ENCODE measurements at places on chromosomes 16 and 17.
A peak's percentile ranks its signal among the peaks of the same experiment; 100 is the strongest.

DNA sequence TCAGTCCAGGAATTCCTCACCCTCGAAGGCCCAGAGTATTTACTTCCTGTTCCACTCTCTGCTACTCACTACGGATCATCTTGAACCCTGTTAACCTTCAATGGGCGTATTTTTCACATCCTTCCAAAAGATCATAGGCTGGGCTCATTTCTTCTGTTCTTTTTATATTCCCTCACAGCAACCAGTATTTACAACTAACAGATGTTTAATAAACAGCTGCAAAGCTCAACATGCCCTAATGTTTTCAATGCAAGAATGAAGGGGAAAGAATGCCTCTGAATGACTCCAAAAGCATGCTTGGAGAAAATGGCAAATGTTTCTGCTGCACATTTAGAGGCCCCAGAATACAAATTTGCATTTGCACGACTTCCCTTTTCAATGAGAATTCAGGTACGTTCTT lies 174.9 kb downstream of the ZFHX3 start:
- no peak for DNase-seq

- DNase-seq = no peak
Observed at GRCh38 chr17:74888469-74888868, 5.0 kb downstream of the FADS6 start.

DNA sequence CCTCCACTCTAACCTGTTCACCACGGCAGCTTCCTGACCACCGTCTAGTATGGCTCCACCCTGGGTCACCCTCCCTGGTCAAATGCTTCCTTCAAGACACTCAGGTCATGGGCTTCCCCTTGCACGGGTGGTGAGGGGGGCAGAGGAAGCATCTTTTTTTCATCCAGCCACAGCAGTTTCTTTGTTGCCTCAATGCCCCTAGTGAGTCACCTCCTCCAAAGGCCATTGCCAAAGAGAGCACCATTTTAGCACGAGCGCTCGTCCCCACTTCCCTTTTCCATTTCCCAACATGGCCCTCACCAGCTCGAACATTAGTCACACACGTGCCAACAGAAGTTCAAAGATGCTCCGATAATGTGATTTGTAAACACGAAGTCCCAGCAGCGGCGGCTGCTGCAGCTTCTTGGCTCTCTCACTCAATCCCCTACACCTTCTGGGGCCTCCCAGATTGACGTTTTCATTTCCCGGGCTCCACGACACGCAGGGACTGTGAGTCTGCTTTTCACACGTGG lies 134.6 kb downstream of the GAS7 start:
- DNase-seq = peak; percentile 54

DNA sequence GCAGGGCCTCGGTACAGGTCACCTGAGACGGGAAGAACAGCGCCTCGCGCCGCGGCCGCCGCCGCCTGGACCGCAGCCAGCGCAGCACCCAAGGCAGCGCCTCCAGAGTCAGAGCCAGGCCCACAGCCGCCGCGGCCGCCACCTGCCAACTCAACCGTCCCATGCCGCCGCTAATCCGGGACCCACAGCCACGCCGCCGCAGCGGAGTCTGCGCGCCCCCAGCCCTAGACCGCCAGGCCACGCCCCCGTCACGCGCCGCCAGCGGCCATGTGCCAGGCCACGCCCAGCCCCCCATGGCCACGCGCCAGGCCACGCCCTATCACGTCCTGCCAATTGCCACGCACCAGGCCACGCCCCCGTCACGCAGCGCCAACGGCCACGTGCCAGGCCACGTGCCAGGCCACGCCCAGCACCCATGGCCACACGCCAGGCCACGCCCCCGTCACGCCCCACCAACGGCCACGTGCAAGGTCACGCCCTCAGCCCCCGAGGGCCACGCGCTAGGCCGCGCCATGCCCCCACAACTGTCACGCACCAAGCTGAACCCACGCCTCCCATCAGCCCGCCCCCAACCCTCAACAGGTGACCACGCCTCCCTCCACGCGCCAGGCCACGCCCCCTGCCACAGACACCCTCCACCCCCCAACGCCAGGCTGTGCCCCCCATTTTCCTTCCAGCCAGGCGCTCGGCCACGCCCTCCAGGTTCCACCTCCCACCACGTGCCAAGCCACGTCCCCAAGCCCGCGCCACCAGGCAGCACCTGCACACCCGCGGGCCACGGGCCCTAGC lies at the start of gene PLD6:
PLD6 (minus strand) TSS at position 210 of the 789 bp plus-strand sequence; CDS start at position 163, 47 bp downstream.
- DNase-seq = peak; percentile 94

DNA sequence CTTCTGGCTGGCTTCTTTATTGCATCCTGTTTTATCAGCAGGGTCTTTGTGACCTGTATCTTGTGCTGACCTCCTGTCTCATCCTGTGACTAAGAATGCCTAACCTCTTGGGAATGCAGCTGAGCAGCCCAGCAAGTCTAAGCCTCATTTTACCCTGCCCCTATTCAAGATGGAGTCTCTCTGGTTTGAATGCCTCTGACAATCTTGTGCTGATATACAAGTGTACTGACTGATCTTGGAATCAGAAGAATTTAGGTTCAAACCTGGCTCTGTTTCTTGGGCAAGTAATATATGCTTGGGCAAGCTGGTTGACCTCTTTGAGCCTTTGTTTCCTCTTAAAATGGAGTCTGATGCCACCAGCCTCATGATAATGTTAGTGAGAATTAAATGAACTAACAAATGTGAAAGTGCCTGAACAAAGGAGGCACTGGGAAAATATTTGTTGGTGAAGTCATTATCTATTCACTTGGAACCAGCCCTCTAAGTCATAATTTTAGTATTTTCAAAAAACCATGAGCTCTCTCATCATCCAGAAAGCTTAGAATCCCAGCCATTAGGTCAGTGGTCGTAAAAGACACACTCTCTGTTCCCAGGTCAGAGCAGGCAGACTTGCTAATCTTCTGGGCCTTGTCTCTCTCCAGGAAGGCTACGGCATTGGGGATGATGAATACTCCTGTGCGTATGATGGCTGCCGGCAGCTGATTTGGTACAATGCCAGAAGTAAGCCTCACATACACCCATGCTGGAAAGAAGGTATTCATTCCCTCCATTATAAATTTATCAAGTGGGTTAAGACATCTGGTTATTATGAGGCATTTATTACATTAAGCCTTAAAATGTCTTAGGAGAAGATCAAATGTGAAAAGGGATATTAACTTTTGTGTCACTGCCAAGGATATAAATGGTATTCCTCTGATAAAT lies 18.1 kb upstream of the ARL2BP start:
- DNase-seq = no peak

DNA sequence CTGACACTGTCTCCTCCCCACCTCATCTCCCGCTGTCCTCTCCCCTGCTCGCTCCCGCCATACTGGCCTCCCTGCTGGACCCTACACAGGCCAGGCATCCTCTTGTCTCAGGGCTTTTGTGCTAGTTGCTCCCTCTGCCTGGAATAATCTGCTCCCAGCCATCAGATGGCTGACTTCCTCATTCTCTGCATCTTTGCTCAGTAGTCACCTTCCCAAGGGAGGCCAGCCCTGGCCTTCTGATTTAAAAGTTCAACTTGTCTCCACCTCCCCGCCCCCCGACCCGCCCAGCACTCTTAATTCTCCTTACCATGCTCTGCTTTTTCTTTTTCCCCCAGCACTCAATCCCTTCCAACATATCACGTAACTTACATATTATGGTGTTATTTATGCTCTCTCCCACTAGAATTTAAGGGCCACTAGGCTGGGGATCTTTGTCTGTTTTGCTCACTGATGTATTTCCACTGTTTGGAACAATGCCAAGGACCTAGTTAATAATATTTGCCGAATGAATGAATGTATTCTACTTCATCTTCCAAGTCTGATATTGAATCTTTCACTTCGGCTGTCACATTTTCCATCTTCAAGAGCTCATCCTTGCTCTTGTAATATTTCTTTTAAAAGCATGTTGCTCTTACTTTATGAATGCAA lies 178.3 kb downstream of the CDK5R1 start:
- no peak for DNase-seq

GRCh38 chr16:89456419-89456959 lies 33.9 kb downstream of the ANKRD11 start:
- no peak for DNase-seq

- no peak for DNase-seq
Observed at GRCh38 chr17:6507535-6507934, 48.8 kb downstream of the PITPNM3 start.

DNA sequence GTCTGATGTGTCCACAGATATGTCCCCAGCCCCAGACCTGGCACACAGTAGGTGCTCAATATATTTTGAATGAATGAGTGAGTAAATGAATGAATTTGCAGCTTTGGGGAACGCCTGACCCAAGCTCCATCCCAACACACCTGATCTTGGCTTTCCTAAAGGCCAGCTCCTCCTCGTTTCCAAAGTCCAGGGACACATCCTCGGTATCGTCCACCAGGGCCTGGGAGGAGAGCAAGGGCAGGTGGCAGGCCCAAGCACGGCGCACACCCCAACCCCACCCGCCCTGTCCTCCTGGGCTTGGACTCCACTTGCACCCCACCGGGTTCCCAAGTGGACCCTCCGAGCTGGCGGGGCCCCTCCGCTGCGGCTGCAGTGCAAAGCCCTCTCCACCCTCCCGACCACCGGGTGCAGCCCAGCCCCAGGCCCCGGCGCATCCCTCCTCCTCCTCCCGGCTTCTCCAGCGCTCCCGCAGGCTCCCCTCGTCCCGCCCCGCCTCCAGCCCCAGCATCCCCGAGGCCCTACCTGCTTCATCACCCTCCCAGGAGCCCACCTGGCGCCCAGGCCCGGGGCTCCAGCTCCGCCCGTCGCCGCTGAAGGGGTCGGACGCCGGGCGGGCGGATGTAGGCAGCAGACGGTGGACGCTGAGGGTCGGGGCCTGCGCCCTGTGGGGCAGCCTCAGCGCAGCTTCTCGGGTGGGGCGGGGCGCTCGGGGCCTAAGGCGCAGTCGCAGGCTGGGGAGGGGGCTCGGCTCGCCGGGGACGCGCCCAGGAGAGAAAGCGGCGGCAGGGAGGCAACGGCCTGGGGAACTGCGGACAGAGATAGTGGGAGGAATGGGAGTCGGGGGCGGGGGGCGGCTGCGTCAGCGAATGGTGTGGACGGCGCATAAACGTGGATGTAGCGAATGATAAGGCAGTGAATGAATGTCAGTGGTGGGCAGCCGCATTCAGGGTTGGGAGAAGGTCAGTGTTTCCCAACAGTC lies at the start of gene TVP23A:
TVP23A (minus strand) TSS at position 832 of the 979 bp plus-strand sequence; CDS start at position 531, 301 bp downstream.
- no peak for DNase-seq

- no peak for DNase-seq
Observed at GRCh38 chr17:39954876-39955275, 7.9 kb upstream of the GSDMA start.

GRCh38 chr17:63716426-63716825 lies 16.5 kb upstream of the LIMD2 start:
- DNase-seq = no peak

- DNase-seq = no peak
Observed at GRCh38 chr17:3497101-3497500, 21.3 kb downstream of the ASPA start.

- DNase-seq = peak; percentile 71
Observed at GRCh38 chr17:10226930-10227695, 28.7 kb upstream of the GAS7 start.

GRCh38 chr17:80102664-80103448 lies 1.5 kb downstream of the GAA start:
- DNase-seq = no peak

DNA sequence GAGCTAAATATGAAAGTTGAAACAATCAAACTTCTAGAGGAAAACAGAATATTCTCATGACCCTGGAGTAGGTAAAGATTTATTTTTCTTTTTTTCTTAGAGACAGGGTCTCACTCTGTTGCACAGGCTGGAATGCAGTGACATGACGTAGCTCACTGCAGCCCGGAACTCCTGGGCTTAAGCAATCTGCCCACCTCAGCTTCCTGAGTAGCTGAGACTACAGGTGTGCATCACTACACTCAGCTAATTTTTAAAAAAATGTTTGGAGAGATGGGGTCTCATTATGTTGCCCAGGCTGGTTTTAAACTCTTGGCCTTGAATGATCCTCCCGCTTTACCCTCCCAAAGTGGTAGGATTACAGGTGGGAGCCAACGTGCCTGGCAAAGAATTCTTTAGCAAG lies 15.5 kb downstream of the IKZF3 start:
- DNase-seq = no peak

DNA sequence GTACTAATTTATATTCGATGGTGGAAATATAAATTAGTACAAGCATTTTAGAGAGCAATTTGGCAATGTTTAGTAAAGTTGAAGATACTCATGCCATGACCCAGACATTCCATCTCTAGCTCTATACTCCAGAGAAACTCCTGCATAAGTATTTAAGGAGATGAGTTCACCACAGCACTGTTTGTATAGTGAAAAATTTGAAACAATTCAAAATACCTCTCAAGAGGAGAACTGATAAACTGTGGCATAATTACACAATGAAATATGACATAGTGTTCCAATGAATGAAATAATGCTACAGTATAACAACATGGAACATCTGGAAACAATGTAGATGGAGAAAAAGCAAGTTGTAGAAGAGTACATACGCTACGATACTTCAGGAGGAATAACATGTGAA lies 48.6 kb upstream of the IRX3 start:
- DNase-seq = no peak

GRCh38 chr16:65781363-65781762 lies 585.1 kb upstream of the CDH5 start:
- DNase-seq = no peak

DNA sequence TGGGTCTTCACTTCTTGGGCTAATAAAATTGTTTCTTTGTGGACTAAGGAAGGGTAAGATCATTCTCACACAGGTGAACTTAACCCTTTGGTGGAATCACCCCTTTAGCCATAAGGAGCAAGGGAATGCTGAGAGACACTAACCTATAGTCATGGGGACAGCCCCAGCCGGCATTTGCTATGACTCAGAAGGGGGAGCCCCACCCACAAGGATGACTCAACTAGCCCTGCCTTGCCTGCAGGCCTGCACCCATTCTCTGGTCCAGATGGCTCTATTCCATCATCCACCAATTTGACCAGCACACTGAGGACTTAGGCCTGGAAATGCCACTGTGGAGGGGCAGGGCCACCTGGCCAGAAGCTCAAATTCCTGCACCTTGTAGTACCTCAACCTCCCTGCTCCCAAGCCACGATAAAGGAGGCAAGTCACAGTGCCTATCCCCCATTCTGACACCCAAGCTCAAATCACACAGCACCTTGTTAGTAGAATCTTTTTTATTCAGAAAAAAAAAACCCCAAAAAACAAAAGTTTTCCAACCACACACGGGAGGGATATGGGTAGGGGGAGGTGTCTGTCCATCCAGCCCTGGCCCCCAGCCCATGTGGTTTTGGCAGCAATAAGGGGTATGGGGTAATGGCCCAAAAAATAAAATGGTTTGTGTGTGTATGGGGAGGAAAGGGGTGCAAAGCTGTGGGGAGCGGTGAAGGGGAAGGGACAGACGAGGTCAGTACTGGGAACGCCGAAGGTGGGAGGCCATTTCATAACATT lies 3.0 kb downstream of the PFN1 start:
- DNase-seq = peak; percentile 90

GRCh38 chr17:82869536-82869935 lies 29.7 kb upstream of the ZNF750 start:
- no peak for DNase-seq

Data from stimulated activated naive CD8-positive, alpha-beta T cell treated with anti-CD3 and anti-CD28 coated beads, Interleukin-15, Interleukin-2, amounts not matched to agents 100 U/mL and 50 U/mL, for 24 hours (primary cell).